ENCODE measurements at places on chromosomes 16 and 17. TPM values are rescaled to one million over a fixed set of nuclear protein-coding genes. Genes with fewer than 3 reads are reported as not detected.
A peak's percentile ranks its signal among the peaks of the same experiment; 100 is the strongest.

GRCh38 chr17:8725881-8726876 lies 18.5 kb downstream of the CCDC42 start:
- no peaks in the 10 kb centered on the region for H3K4me1 ChIP-seq
- DNase-seq, result no peak
- H3K4me3 ChIP-seq, result no peak overlapping the region
- H3K27ac ChIP-seq, result no peak overlapping the region

DNA sequence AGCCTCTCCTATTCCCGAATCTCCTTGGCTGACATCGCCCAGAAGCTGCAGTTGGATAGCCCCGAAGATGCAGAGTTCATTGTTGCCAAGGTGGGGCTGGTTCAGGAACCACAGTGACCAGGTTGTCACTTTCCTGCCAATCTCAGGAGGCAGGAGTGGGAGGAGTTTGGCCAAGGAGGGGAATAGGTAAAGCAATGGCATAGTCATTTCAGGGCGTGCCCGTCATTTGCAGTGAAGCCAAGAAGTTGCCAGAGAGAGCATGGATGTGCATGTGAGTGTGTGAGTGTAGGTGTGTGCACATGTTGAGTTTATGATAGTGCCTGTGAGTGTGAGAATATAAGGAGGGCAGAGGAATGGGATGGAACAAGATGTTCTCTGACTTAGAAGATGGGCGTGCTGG lies 14.8 kb downstream of the PSMD3 start:
- H3K4me1 ChIP-seq, result no peaks in the 10 kb centered on the region
- H3K36me3 ChIP-seq, result peaks cover 91% of the 10 kb centered on the region
- H3K4me3 ChIP-seq, result no peak overlapping the region
- H3K27ac ChIP-seq, result peak overlapping the region; percentile 1

DNA sequence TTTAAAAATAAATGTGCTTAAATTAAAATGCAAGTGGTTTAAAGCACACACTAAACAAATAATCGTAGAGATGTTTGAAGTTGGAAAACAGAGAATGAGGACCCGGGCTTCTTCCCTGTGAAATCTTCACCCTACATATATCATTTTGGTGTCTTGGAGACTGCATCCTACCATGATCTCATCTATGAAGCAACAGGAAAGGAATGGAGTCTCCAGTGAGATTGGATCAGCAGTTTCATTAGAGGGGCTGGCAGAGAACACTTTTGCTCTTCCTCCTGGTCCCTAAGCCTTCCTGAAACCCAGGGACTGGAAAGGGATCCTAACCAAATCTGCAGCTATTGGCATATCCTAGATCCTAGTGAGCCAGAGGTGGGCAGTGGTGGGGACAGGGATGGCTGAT lies 85.0 kb downstream of the GRIN2A start:
- peaks cover 4% of the 10 kb centered on the region for H3K36me3 ChIP-seq
- H3K27me3 ChIP-seq, result no peaks in the 10 kb centered on the region
- H3K27ac ChIP-seq, result no peak overlapping the region
- peaks cover 23% of the 10 kb centered on the region for H3K4me1 ChIP-seq
- no peak for DNase-seq
- H3K4me3 ChIP-seq, result no peak overlapping the region

IRX3 gene
- 5.7 TPM for total RNA-seq

Data from Calu3 (cell line).